Fibroblast of lung (primary cell): ENCODE measurements at places on chromosomes 1 and 21.

- DNase-seq: peak; percentile 73
Observed at GRCh38 chr1:67441183-67441582, 11.0 kb upstream of the SERBP1 start.

- DNase-seq: peak; percentile 48
Observed at GRCh38 chr1:204258213-204259115, 44.7 kb upstream of the GOLT1A start.

GRCh38 chr1:8663090-8663802 is 154.2 kb downstream of the RERE start:
- no peak for DNase-seq

- peak; percentile 21 for DNase-seq
Observed at GRCh38 chr21:33308586-33309490, 15.9 kb upstream of the IFNAR1 start.

GRCh38 chr1:172450524-172450885 is 6.6 kb upstream of the PIGC start:
- no peak for DNase-seq

DNA sequence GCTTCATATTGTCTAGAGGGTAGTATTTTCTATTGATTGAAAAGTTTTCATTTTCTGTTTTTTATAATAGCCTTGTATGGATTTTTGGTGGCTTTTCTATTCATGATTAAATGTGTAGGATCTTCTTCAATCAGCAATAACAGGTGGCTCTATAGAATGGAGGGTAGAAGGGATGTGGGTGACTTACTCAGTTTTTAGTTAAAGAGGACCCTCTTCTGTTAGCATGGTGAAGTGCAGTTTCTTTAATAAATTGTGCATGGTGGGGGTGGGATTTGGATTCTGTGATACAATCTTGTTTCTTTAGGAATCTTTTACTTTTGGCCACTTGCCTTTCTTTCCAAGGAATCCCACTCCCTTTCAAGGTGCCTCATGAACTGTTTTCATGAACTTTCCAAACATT is 64.7 kb downstream of the SLC35A3 start:
- DNase-seq: peak; percentile 57

DNA sequence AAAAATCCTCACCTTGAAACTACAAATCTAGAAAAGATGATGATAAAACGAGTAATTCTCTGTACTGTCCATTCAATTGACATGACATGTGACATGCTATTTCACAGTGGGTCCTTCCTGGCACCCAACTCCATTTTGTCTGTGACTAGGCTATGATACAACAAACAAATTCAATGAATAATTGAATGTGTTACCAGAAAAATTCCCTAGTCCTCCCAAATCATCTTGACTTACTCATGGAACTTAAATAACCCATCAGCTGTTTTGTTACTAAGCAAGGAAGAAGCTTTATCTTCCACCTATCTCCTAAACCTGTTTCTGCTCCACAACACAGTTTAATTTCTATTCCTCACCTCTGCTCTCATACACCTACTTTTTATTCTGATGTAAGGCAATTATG is 30.4 kb downstream of the B3GALNT2 start:
- peak; percentile 21 for DNase-seq

GRCh38 chr1:1360506-1361169 is 2.3 kb upstream of the MXRA8 start:
- peak; percentile 92 for DNase-seq

- no peak for DNase-seq
Observed at GRCh38 chr1:195105281-195105680, 1503.0 kb downstream of the KCNT2 start.

- no peak for DNase-seq
Observed at GRCh38 chr21:37165586-37165985, 92.5 kb downstream of the TTC3 start.

- no peak for DNase-seq
Observed at GRCh38 chr1:89631816-89632656, 884 bp upstream of the LRRC8C start.

DNA sequence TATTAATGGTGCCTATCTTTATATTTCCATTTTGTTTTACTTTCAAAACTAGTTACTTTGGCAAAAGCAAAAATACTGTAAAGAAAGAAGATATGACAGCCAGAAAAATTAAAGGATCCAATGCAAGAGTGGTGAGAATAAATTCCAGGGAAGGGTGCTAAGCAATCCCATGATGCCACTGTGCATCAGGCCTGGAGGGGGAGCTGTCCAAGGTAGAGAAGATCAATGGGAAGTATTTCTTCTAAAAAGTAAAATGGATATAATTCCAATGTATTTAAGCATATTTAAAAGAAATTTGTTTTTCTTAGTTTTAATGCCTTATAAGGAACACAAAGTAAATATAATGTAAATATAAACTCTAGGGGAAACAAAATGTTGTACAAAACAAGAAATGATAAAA is 1382.2 kb upstream of the B3GALT2 start:
- DNase-seq: peak; percentile 27

DNA sequence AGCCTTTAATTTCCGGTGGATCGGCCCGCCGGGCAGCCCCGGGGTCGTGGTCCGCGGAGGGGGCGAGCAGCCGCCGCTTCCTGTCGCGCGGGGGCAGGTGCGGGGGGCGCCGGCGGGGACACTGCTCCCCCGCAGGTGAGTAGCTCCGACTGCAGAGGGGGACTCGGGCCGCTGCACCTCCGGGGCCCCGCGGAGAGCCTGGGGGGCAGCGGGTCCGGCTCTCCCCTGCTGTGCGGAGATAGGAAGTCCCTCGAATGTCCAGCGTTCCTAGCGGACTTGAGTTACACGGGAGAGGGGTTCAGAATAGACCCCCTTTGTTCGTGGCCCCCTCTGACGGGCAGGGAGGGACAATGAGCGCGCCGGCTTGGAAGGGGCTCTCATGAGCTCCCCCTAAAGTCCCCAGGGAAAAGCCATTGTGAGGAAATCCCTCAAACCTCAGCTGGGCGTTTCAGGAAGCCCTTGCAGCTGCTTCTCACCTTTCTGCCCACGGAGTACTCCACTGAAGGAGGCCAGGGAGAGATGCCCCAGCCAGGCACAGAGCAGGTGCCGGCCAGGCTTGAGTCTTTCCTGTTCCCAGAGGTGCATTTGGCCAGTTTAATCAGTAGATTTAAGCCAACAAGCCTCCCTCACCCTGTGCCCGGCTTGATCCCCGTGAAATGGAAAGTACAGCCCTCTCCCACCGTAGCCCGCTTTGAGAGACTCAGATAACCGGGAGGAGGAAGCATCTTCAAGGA is 925 bp downstream of the PDE9A start:
- DNase-seq: no peak

DNA sequence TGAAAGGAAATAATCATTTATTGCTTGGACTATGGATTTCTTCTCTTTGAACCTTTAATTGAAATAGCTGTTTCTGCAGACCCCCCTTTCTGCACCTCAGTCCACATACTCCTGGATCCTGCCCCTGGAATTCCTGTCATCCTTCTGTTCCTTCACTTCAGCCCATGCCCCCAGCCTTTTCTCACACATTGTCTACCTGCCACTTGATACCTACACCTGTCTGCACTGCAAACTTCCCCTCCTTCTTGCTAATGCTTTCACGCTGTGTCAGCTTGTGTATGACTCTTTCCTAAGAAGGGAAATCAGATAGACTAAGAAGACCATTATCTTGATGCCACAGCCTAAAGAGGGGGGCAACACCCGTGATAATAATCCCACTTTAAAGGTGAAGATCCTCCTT is 80.3 kb upstream of the EXO1 start:
- no peak for DNase-seq

- peak; percentile 21 for DNase-seq
Observed at GRCh38 chr1:53625049-53625448, 113.9 kb downstream of the GLIS1 start.

DNA sequence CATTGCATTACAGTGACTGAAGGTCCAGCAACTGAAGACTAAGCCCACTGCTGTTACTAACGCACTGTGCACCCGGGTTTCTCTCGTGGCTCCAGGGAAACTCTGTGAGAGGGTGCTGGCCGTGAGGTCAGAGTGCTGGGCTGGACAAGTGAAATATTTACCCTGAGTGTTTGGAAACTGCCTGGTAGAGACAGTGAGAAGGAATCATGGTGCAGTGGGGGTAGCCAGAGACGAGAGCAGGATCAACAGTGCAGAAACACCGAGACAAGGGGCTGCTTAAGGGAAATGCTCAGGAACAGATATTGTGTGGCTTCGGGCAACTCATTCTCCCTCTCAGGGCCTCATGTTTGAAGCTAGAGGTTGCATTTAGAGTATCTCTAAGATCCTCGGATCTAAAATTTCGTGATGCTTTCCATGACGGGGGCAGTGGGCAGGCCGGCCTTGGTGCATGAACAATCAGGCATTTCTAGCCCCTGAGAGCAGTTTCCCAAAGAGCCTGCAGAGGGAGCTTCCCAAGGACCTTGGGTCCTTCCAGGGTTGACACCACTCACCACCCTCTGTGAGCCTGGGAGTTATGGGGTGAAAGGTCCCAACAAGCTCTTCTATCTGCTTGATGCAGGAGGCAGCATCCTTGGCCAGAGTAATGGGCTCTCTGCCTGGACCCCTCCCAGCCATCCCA is 9.7 kb downstream of the CD2 start:
- no peak for DNase-seq

- no peak for DNase-seq
Observed at GRCh38 chr1:48552420-48552819, 80.4 kb upstream of the SPATA6 start.

DNA sequence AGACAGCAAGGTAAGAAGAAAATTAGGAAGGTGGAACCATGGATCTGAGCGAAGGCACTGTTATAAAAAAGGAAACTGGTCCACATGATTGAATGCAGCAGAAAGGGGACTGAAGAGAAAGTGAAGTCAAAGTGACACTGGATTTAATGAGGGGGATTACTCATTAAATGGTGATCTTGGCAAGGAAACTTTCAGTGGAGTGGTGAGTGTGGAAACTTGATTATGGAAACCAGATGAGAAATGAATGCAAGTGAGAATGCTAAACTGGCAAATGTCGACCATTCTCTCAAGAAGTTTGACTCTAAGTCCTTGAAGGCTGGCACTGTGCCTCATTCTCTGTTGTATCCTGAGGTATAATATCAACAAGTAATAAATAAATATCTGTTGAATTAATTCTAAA is 23.3 kb downstream of the COLGALT2 start:
- no peak for DNase-seq

- no peak for DNase-seq
Observed at GRCh38 chr1:221972276-221973235, 230.7 kb upstream of the DUSP10 start.

GRCh38 chr21:44708213-44708865 is 3.0 kb downstream of the TSPEAR start:
- DNase-seq: no peak

GRCh38 chr1:190759807-190760206 is 282.1 kb upstream of the BRINP3 start:
- no peak for DNase-seq

DNA sequence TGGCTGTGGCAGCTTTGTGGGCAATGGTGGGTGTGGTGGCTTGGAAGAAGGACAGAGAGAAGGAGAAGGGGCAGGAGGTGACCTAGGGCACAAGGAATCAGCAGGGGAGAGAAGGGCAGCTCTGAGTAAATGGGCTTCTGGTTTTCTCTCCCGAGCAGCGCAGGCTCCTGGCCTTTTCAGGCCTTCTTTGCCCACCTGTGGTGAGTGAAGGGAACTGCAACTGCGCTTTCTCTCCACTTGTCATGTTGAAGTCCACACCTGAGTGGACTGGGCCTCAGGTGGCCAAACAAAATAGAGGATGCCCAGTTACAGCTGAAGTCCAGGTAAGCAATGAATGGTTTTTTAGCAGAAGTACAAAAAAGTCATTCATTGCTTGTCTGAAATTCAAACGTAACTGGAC is 29.4 kb upstream of the KCNA10 start:
- DNase-seq: no peak

DNA sequence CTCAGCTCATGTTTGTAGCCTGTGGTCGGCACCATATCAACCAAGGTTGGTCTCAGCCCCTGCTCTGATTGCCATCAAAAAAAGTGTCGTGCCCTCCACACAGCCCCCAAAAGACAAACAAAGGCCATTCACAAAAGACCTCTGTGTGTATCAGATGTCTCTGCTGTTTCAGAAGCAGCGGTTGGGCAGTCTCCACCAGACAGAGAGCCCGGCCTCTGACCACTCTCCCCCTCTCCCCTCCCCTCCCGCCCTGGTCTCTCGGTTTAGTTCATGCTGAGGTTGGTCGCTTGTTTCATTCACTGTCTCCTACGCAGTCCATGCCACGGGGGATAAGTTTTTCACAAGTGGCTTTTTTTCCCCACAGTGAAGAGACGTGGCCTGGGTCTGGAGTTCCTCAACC is 27.1 kb downstream of the ACTA1 start:
- DNase-seq: no peak

GRCh38 chr1:172360511-172360910 is 60.0 kb upstream of the C1orf105 start:
- DNase-seq: no peak

DNA sequence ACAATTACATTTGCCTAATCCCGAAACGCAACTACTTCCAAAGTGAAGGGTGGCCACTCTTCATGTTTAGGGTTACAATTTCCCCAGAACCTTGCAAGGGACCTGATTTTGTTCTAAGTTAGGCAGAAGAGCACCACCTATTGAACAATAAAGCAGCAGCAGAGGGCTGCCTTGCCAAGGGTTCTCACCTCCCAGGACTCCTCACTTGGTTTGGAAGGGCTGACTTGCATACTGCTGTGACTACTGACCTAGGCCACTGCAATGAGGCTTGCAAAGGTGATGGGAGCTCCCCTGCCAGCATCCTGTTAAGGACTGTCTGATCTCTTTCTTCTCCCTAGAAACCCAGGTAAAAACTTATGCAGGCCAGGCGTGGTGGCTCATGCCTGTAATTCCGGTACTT is 14.2 kb downstream of the MTOR start:
- DNase-seq: no peak

GRCh38 chr1:110829955-110830553 is 42.9 kb upstream of the CD53 start:
- peak; percentile 0 for DNase-seq

- DNase-seq: peak; percentile 42
Observed at GRCh38 chr1:109252893-109253802, 3.8 kb downstream of the CELSR2 start.

DNA sequence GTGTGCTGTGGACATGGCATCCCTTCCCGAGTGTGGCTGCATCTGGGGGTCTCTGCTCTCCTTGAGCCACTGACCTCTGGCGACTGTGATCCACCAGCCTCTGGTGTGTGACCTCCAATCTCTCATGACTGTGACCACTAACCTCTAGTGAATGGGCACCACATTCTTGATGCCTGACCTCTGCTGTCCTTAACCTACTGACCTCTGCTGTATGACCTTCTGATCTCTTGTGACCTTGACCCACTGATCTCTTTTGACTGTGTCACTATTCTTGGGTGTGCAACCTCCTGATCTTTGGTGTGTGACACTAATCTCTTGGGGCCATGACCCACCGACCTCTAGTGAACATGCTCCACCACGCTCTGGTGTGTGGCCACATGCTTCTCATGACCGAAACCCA is 45.8 kb upstream of the KDM4A start:
- DNase-seq: no peak

DNA sequence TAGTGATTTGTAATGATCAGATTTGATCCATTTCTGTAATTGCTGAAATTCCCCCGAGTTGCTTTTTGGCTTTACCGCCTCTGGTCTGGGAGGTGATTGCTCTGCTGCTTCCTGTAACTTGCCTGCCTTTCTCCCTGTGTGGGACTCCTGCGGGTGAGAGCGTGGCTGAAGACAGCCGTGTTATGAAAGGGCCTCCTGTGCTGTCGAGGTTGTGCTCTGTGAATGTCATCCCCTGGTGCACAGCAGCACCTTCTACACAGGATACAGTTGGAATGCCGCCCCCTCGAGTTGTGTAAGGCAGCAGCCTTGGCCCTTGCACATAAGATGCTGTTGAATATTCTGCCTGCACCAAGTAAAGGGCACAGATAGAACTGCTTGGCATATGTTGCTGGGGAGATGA is 5.9 kb downstream of the SOD1 start:
- peak; percentile 30 for DNase-seq
